ENCODE measurements at places on chromosomes 2 and 18.

DNA sequence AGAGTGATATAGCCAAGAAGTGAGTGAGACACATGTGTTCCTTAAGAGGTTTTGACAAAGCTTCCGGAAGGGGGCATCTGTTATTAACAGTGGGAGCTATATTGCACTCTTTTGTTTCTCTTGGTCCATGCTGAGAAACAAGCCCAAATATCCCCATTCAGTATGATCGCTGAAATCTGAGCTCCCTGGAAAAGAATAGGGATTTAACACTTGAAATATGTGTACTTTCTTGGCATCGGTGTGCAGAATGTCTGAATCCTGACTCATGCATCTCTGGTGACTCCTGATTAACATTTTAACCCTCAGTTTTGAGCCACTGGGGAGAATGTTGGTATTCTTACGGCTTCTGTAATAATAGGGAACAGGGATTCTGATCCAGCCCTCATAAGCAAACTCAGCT lies 448.1 kb downstream of the TSN start:
- no peak for DNase-seq

DNA sequence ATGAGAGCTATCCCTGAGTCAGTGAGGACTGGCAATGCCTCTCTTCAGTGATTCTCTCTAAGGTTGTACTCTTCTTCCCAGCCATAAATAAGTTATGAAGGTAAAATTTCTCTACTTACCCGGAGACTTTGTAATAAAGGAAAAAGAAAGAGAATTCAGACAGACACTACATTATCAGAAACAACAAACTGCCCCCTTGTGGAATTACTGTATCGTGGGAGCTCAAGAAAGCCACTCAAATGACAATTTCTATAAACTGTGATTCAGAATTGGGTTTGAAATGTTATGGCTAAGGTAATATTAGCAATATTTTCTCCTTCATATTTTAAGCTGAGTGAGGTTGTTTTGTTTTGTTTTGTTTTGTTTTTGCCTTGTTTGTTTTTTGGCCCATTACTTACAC lies 155.8 kb upstream of the TANK start:
- peak; percentile 40 for DNase-seq

- DNase-seq = no peak
Measured at GRCh38 chr2:989781-990467, 39.3 kb downstream of the SNTG2 start.

- DNase-seq = no peak
Measured at GRCh38 chr2:203867561-203868200, at the start of gene CTLA4. TSS of gene CTLA4 (plus strand) at chr2:203867771. CDS start at chr2:203867943, 172 bp downstream.

GRCh38 chr2:25354116-25354515 lies 12.4 kb upstream of the DNMT3A start:
- no peak for DNase-seq

- no peak for DNase-seq
Measured at GRCh38 chr2:199955007-199955338, 318 bp downstream of the TYW5 start.

DNA sequence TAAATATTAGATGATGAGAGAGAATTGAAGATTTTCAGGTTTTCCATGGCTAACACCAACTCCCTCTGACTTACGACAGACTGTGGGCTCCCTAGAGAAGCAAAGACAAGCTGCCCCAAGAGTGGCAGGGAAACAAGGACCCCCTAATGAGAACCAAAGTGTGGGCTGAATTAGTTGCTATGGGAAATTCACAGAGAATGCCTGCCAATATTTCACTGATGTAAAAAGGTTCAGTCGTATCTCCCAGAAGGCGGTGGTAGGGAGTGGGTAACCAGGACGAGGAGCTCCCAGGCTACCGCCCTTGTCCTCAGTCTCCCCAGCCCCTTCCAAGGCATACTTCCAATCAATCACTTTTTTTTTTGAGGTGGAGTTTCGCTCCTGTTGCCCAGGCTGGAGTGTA lies 113.6 kb downstream of the LAMA1 start:
- DNase-seq = no peak

GRCh38 chr2:143754742-143755141 lies 625.5 kb downstream of the ARHGAP15 start:
- no peak for DNase-seq

DNA sequence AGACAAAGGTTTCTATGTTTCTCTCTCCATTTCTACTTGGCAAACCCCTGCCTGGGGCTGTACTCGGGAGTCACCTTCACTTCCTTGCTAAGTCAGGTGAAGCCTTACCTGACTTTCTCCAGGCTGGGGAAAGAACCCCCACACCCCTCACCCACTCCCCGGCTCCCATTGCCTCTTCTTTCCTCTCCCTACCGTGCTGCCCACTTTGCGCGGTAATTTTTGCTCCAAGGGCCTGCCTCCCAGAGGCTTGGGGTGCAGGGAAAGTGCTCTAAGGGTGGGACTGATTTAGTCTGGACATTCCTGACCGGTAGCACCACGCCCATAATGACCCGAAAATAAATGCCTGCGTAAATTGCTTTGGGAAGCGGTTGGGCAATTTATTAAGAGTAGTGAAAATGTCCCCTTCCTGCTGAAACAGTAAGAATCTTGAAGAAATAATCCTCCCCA lies 49.1 kb upstream of the ATP6V1B1 start:
- no peak for DNase-seq

GRCh38 chr2:25788457-25788856 lies 89.8 kb downstream of the ASXL2 start:
- DNase-seq = no peak

DNA sequence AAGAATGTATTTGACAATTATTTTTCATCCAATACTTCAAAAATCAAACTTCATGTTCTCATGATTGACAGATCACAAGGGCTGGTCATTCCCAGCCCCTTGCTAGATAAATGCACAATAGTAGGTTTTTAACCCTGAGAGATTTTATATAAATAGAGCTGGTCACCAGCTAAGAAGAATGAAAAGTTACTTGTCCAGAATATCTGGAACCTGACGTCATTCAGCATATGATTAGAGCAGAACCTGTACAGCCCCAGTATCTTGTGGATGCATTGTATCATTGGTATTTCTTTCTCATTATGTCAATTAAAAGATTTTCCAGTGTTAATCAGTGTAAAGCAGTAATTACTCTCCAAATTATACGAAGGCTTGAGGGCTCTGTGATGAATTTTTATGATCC lies 202.8 kb upstream of the RND3 start:
- no peak for DNase-seq

DNA sequence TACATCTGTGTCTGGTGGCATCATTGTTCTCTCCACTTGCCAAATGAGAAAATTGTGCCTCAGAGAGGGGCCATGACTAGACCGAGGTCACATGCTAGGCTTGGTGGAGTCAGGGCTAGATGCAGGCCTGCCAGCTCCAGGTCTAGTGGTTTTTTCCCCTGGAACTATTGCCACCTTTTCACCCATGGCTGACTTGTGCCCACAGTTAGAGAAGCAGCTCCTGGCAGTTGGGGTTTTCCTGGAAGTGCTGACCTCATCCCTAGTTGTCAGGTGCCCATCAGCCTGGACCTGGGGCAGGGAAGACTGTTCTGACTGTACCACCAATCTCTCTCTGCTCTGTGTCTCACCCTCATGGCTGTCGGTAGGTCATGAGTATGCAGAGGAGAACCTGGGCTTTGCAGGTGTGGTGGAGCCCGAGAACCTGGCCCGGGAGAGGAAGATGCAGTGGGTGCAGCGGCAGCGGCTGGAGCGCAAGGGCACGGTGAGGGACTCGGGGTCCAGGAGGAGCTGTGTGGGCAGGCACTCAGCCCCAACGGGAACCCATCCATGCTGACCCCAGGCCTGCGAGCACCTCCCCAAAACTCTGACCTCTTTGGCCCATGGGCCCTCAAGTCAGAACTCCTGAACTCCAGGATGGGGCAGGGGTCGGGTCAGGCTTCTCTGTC lies 12.4 kb upstream of the CATIP start:
- no peak for DNase-seq

- DNase-seq = no peak
Measured at GRCh38 chr18:23662309-23663263, at the start of gene ANKRD29. TSS of gene ANKRD29 (minus strand) at chr18:23662911. CDS start at chr18:23662730, 181 bp downstream.

DNA sequence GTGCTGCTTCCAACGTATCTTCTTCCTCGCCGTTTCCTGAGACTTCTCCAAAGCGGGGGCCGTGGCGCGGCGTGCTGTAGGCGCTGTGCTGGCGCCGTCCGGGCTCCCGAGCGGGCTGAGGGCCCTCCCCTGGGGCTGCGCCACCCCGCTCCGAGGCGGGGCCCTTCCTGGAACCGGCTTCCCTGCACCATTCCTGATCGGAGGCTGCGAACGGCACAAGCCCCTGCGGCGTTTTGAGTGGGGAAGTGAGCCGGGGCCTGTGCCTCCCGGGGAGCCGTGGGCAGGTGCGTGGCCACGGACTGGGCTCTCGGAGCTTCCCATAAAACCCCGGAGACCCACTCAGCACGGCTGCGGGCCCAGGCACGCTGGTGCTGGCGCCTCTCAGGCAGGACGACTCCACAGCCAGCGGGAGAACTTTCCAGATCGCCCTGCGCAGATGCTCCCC lies 74.7 kb downstream of the PSMG2 start:
- DNase-seq = no peak

DNA sequence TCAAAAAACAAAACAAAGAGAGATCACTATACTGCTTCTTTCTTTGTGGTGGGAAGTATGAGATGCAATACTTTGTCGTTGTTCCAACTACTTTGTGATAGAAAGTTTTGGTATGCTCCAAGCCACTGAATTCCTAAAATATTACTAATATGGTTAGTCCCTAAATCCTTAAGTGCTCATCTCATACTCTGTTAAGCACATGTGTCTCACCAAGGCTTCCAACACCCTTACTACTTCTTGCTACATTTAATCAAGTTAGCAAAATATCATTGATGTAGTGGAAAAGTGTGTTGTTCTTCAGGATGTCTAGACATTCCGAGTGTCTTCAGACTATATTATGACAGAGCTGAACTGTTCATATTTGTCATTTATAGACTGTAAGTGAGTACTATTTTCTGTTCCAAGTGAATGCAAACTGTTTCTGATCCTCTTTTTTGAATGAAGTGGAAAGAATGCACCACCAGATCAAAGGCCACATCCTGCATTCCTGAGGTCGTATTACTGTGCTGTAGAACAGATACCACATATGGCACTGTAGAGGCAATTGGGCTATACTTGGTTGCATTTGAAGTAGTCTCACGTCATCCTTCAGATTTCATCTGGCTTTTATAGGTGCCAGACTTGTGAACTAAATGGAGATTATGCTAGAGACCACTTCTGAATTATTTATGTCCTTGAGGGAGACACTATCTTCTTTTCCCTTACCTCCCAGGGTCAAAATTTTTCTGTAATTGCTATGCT lies 298.4 kb upstream of the ZNF521 start:
- no peak for DNase-seq

DNA sequence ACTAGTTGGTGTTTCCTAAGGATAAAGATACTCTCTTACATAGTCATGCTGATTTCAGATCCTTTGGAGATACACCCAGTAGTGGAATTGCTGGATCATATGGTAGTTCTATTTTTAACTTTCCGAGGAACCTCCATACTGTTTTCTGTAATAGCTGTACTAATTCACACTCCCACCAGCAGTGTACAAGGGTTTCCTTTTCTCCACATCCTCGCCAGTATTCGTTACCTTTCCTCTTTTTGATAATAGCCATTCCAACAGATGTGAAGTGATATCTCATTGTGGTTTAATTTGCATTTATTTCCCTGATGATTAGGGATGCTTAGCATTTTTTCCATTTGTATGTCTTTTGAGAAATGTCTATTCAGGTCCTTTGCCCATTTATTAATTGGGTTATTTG lies 34.0 kb downstream of the ACTR2 start:
- no peak for DNase-seq

- DNase-seq = no peak
Measured at GRCh38 chr2:2577407-2577831, 246.3 kb upstream of the MYT1L start.

DNA sequence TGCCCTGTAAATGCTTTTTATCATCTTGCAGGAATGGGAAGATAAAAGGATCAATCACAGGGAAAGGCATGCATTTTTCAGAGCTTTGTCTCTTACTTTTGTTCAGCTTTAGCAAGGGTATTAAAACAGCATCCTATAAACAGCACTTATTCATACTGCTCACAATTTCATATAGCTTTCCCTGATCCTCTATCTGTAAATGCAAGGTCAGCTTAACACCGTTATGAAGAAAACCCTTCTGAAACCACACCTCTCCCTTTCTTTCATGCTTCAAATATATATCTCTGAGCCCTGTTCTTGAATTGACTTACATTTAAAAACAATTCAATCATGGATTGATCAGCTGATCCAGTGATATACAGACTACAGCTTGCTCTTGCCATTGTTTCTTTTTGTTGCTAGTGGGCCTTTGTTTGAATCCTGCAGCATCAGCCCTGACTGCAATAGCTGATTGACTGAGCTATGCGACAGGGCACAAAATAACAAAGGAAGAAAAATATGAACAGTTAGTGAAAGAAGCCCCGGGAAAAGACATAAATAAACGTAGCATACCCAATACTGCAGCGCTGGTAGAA lies 795.5 kb upstream of the CDH2 start:
- no peak for DNase-seq

DNA sequence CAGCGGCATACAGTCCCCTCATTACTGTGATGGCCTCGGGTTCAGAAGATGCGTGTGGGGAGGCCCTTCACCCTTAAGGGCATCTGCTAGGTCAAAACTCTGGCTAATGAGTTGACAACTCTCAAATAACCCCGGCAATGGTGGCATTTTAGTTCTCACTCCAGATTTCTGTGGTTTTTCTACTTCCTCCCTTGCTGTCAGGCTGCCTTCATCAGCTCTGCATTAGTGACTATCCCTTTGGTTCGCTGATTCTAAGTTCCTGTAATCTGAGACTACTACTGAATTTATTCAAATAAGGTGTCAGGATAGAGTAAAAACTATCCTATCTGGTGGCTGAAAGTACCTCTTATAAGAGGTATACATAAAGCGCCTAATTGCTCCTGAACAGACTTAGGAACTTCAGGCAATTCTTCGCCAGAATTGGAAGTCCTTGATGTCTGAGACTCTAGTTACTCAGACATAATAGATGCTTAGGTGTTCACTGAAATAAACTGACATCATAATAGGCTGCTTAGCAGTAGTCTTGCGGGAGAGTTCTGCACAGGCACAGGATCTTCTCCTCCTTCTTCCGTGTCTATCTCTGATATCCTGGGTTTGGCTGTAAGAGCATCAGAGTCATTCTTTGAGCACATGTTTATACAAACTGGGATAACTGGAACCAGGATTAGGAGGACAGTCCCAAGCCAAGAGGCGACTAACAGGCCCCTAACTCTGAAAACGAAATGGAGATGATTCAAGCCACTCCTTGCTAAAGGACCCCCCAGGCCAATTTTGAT lies 194.5 kb downstream of the DNER start:
- DNase-seq = peak; percentile 2

DNA sequence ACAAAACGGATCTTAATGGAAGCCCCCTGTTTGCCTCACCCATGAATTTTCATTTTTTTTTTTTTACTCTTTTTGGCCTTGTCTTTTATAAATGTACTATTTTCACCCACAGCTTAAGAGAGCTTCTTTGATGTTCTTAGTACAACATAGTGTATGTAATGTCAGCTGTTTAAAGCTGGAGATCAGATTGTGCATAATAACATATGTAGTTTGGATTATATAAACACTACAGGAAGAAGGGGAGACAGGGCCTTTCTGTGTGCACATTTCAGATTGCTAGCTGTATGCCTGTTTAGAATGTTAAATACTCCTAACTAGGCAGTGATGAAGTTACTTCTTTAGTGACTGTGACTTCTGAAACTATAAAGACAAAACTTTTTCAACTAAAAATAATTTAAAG lies 2.1 kb upstream of the TANC1 start:
- no peak for DNase-seq

Measured in NAMALWA (cell line).